ENCODE measurements at places on chromosomes 3 and 15. TPM values are rescaled to one million over a fixed set of nuclear protein-coding genes. Genes with fewer than 3 reads are reported as not detected.
A peak's percentile ranks its signal among the peaks of the same experiment; 100 is the strongest.

DNA sequence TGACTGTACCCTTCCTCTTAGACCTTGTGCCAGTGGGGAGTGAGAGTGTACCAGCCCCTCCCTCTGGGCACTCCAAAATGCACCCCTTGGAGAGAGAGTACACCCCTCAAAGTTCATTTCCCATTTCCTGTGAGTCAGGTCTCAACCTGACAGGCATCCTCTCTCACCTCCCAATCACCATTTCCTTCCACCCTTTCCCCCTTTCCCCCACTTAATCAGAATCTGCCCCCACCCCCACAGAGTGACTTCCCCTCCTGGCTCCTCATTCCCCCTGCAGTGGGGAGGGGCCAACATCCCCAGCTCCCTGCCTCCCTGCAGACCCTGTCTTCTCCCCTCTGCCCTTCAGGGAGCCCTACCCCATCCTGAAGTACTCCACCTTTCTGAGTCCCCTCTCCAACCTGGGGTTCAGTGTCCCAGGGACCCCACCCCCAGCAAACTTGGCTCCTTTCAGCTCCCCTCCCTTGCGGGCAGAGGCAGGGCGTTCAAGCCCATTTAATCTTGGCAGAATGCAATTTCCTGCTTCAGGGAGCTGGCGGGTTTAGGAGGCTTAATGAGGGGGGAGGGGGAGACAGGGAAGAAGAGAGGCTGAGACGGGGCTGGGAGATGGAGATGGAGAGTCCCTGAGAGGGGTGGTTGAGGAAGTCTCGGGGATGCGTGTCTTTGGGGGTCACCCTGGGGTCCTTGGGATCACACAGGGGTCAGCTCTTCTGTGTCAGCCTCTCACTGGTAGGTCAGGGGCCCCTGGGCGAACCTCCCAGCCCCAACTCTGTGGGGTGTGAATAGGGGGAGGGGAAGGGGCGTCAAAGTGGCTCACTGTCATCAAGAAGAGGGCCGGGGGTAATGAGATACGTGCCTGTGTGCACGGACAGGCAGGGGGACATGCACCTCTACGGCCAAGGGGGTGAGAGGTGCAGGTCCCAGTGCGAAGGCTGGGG is 16.6 kb upstream of the SEMA3F start:
- peak; percentile 83 for DNase-seq

- DNase-seq: no peak
Measured at GRCh38 chr3:188542196-188542595, 388.2 kb downstream of the LPP start.

- no peak for DNase-seq
Measured at GRCh38 chr3:162938083-162938482, 1441.5 kb downstream of the OTOL1 start.

DNA sequence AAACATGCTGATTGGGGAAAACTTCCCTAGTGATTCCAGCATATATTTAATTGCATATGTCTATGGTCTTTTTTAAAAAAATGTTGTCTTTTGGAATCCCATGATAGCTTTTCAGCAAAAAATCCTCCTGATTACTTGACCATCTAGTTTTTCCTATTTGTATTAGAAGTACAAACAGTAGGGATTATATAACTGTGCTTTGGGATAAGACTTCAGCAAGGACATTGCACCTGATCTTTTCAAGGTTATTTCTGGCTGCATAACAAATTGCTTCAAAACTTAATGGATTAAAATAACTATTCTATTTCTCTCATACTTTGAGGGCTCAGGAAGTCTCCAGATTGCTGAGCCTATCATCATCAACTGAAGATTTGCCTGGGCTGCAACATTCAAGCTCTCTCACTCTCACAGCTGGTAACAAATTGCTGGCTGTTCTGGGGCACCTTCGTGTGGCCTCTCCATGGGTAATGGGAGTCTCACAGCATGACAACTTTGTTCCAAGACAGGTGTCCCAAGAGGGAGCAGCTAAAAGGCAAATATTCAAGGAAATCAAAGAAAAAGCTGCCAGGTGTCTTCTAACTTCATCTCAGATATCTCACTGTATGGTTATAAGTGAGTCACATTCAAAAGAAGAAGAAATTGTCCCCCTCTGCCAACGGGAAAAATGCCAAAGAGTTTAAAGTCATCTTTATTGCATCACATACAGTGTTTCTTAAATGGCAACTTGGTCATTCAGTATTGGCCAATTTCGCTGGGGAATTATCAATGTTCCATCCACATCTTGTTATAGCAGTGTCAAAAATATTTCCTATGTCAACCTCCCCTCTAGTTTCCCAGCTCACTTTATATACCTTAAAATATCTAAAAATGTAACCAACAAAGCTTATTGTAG is 644.5 kb upstream of the GRM7 start:
- DNase-seq: peak; percentile 20

DNA sequence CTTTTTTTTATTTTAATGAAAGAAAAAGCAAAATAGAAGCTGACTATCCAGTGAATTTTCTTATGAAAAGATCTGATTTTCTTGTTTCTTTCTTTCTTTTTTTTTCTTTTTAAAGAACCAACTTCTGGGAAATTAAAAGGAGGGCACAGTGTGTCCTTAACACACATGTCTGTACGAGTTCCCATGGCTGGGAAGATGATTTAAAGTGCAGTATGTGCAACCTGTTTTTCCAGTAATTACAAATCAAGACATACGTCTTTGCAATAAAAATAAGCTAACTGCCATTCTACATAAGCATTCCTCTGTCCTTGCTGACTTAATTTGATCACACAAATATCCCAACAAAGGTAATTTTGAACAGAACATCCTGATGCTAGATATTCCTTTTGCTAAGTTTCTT is 416.1 kb downstream of the ROBO1 start:
- DNase-seq: no peak

- no peak for DNase-seq
Measured at GRCh38 chr15:97085731-97086130, 755.2 kb downstream of the NR2F2 start.

DNA sequence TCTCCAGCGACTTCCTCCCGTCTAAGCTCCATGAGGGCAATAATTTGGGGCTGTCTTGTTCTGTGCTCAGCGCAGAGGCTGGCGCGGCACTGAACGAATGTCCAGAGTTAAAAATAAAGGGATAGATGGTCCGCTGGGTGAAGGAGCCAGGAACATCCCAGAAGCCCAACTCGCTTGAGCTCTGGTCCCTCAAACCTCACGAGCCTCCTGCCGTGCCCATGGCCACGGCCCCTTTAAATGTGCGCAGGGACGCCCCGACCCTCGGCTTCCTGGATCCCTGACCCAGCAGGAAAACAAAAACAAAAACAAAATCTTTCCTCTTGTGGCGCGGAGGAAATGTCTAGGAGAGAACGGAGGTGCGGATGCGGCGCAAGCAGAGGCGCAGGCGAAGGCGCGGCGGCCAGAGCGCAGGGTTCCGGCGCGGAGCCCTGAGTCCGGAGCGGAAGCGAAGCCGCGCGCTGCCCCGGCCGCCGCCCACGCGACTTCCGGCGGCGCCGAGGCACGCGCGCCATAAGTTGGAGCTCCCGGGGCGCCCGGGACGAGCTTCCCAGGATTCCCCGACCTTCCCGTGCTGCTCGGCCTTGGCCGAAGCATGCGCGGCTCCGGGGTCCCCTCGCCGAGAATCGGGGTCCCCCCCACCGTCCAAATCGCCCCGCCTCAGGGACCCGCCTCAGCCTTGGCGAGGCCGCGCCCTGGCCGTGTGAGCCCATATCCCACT is 52.9 kb upstream of the WNT7A start:
- no peak for DNase-seq

DNA sequence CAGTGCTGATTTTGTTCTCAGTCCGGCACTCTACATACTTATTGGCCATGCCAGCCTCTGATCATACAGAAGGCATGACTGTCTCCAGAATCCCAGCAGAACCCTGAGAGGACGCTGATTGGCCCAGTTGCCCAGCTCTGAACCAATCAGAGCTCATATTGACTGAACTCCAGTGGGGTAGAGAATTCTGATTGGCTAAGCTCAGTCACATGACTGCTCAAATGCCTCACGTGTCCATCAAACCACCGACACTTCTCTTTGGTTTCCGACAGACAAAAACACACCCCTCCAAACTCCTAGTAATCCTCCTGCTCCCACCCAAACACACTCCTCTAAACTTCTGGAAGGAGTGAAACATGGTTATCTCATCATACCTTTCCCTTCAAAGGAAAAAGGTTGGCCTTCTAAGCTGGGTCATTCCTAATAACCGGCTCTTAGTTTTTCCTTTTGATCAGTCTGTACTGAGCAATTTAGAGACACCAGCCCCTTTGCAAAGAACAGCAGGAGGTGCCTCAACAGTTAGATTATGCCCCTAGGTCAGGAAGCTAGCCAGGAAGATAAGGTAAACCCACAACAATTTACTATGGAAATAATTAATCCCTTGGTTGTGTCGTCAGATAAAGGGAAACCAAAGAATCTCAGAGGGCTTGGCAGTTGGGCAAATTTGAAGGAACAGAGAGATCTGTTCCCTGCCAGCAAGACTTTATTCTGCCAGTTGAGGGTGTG is 187.8 kb downstream of the TLE3 start:
- no peak for DNase-seq

DNA sequence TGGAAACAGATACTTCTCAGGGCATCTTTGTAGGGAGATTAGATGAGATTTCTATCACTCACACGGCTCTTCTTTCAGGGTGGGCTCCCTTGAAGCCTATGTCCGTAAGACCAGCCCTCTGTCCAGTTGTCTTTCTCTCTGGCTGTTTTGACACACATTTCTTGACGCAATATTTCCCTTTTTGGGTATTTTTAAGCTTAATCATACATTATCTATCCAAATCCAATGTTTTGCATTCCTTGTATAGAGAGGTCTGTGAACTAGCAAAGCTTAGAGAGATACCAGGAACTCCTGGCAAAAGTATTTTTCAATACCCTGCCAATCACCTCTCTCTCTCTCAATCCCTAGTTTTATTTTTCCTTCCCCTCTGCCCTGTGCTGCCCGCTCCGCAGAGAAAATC is 79.3 kb downstream of the EOMES start:
- DNase-seq: no peak

DNA sequence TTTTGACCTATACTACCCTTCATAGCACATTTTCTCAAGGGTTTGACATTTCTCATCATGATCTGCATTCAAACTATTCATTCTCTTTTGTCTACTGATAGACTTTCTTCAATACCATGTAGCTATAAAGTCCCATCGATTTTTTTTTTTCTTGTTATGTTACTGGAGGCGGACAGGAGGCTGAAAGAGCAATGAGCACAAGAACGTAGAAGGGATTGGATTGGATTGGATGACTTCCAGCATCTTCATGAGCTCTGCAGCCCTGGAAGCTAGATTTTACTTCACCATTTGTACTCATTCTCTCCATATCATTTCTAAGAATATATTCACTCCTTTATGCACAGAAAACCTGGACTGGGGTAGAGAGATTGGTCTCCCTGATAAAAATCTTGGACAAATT is 43.2 kb downstream of the DUT start:
- DNase-seq: no peak

GRCh38 chr3:2578560-2578959 is 479.9 kb downstream of the CNTN4 start:
- DNase-seq: no peak

Gene SNRPN
- total RNA-seq: 1,084 TPM

Gene GPR171
- total RNA-seq: not detected

Gene PAQR5
- 3.8 TPM for total RNA-seq

Gene MBNL1
- 11.1 TPM for total RNA-seq

Gene TEX264
- total RNA-seq: 18.9 TPM

Gene POTEB2
- total RNA-seq: not detected

Gene IQCH
- total RNA-seq: 1.3 TPM

Gene UROC1
- not detected for total RNA-seq

Gene C15orf62
- total RNA-seq: 0.31 TPM
